Hair follicle dermal papilla cell (primary cell): ENCODE measurements at places on chromosomes 7 and 10. TPM values are rescaled to one million over a fixed set of nuclear protein-coding genes. Genes with fewer than 3 reads are reported as not detected.

ZNF503 gene
- total RNA-seq: 41.5 and 50.1 TPM in 2 replicates

PTCD1 gene
- total RNA-seq: 6.7 and 7.0 TPM in 2 replicates

HOXA3 gene
- total RNA-seq: not detected in 2 replicates

MKRN1 gene
- 50.8 and 60.4 TPM in 2 replicates for total RNA-seq

PDCD11 gene
- 30.4 and 36.7 TPM in 2 replicates for total RNA-seq
